Adipose tissue (tissue), 3 donors: ENCODE measurements at places on chromosomes 11 and 22. TPM values are rescaled to one million over a fixed set of nuclear protein-coding genes. Genes with fewer than 3 reads are reported as not detected.

The MRGPRF gene
- polyA plus RNA-seq, result 2.0 TPM

The OPCML gene
- polyA plus RNA-seq, result not detected

The OR8D4 gene
- polyA plus RNA-seq, result not detected

The APLNR gene
- 0.78 TPM for polyA plus RNA-seq

The MPZL3 gene
- polyA plus RNA-seq, result 1.8 TPM

The LTBP3 gene
- 44.3 TPM for polyA plus RNA-seq

The C11orf16 gene
- not detected for polyA plus RNA-seq

The E2F8 gene
- 0.07 TPM for polyA plus RNA-seq

The UBASH3B gene
- 1.3 TPM for polyA plus RNA-seq

The CREB3L1 gene
- polyA plus RNA-seq, result 5.8 TPM

The OR6X1 gene
- not detected for polyA plus RNA-seq

The OR8G1 gene
- not detected for polyA plus RNA-seq

The CD3G gene
- polyA plus RNA-seq, result 0.79 TPM

The RAC2 gene
- 5.7 TPM for polyA plus RNA-seq

The CTSF gene
- polyA plus RNA-seq, result 40.3 TPM

The SCGB1A1 gene
- 0.54 TPM for polyA plus RNA-seq

The HTR3A gene
- 0.56 TPM for polyA plus RNA-seq

The TMEM151A gene
- polyA plus RNA-seq, result 0.75 TPM
